IMR-90 (cell line): ENCODE measurements at places on chromosomes 6 and 20. TPM values are rescaled to one million over a fixed set of nuclear protein-coding genes. Genes with fewer than 3 reads are reported as not detected.
A peak's percentile ranks its signal among the peaks of the same experiment; 100 is the strongest.

DNA sequence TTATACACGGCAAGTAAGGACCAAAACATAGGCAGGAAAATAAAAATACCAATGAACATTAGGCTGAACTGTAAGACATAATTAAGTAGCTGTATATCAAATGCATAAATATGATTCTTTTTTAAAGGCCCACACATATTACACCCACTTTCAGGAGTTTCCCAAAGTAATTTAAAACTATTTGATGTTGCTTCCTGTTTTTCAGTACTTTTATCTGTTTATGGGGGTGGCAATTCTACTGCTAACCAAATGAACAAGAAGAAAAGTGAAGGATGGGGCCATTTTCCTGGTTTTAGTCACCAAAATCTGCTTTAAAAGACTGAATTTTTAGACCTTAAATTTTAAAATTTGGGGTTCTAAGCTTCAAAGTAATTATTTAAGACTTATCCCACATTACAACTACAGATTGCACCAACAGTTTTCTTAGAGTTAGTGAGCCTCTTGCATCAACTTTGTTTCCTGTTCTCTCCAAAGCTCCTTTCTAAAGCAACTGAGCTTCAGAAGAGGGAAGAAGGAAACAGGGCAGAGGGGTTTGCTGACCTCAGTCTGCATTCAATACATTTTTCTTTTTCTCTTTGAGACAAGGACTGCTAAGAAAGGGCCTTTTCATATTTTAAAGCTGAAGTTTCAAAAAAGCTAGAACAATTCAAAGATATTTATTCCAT lies 191.0 kb downstream of the BACH2 start:
- DNase-seq: no peak

DNA sequence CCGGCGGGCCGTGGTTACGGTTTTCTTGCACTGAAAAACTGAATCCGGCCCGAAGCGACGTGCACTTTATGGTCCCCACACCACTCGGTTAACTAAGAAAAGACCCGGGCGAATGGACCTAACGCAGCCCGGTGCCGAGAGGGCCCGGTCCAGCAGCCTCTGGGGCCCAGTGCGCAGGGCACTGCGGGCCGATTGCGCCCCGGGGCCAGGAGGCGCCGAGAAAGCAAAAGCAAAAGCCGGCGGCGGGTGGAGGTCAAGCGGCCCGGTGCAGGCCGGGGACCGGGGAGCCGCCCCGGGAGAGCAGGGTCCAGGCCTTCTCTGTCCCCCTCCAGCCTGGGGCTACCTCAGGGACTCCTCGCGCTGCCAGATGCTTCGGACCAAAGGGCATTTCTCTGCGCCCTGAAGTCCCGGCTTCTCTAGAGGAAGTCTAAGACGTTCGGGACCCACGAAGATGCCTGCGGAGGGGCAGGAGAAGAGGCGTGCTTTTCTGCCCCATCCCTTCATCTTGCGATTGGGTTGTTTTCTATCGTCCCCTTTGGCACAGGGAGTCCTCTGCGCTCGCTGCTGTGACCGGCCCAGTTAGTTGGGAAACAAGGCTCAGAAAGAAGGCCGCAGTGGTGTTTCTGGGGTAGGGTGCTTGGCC lies 4.4 kb downstream of the FOXF2 start:
- no peak for DNase-seq

GRCh38 chr6:63496361-63496804 lies 75.9 kb upstream of the LOC128125822 start:
- no peak for DNase-seq

GRCh38 chr6:138596126-138596525 lies 96.8 kb upstream of the NHSL1 start:
- DNase-seq: no peak

- peak; percentile 71 for DNase-seq
Observed at GRCh38 chr6:5095236-5095635, 10.1 kb downstream of the PPP1R3G start.

DNA sequence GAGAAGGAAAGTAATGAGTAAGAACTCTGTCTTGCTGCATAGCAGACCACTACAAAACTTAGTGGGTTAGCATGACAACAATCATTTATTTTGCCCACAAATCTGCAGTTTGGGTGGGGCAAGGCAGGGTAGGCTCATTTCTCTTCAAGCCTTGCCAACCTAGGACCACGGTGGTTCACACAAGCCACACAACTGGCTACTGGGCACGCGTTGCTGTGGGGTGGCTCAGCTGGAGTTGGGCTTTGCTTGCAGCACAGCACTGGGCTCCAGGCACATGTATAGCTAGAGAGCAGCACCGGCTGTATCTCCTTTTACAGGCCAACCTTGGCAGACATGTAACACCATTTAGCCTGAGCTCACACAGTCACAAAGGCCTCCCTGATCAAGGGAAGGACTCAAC lies 4.6 kb upstream of the NXT1 start:
- no peak for DNase-seq

GRCh38 chr6:111725446-111726112 lies 119.9 kb upstream of the TRAF3IP2 start:
- peak; percentile 32 for DNase-seq

- no peak for DNase-seq
Observed at GRCh38 chr20:8815208-8815607, 253.7 kb upstream of the PLCB4 start.

DNA sequence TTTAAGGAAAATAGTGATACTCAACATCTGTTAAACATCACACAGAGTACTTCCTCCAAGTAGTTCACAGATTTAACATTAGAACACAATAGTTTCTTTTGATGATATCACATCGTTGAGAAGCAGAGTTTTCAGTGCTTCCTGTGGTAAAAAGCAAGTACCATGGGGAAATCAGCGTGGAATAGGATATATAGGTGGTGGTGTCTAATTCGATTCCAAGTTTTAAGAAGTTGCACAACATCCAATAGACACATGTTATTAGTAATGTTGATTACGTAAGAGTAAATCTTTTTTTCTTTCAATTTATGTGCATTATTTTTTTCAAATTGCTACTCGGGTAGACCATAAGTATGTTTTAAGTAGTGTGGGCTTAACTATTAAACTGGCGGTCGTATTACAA lies 360.7 kb downstream of the NKAIN2 start:
- DNase-seq: no peak

GRCh38 chr6:938271-938905 lies 245.4 kb upstream of the EXOC2 start:
- DNase-seq: no peak

DNA sequence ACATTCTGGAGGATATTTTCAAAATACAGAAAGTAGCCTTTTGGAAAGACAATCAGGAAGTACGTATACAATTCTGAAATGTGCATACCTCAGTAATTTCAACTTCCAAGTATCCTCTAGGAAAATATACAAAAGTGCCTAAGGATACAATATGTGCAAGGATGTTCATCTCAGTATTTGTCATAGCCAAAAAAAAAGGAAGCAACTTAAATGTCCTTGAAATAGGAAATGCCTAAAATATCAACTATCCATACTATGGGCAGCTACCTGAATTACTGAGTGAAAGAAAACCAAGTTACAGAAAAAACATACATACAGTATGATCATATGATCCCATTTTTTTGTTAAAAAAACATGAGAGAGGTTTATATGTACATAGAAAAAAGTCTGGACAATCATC lies 1.5 kb downstream of the PPIL1 start:
- DNase-seq: no peak

DNA sequence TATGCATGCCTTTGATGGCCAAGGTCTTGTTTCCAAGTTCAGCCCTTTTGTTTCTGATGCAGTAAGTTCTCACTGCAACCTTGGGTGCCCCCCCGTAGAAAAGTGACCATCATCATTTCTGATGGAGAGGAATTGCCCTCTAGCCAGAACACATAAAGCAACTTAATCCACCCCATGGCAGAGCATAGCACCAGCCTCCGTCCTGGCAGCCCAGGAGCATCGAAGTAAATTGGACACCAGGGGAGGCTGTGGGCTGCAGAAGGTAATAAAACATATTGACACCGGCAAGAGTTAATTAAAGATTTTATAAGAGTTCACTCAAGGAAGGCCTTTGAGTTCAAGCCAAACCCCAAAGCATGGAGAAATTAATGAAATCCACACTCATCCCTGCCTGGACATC lies 39.2 kb upstream of the CST7 start:
- no peak for DNase-seq

- DNase-seq: peak; percentile 36
Observed at GRCh38 chr6:36244641-36245280, 25.1 kb upstream of the PNPLA1 start.

DNA sequence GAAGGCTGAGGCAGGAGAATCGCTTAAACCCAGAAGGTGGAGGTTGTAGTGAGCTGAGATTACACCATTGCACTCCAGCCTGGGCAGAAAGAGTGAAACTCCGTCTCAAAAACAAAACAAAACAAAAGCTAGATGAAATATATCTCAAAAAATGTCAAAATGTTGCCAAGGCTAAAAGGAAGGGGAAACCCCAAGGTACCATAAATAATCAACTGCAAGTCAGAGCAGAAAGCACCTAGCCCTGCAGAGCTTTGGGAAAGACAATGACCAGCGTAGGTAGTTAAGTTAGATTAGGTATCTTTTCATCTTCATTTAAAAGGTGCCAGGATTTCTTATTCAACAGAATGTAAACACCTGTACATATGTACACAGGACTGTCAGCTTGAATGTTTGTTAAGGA lies 33.0 kb downstream of the AKIRIN2 start:
- no peak for DNase-seq

DNA sequence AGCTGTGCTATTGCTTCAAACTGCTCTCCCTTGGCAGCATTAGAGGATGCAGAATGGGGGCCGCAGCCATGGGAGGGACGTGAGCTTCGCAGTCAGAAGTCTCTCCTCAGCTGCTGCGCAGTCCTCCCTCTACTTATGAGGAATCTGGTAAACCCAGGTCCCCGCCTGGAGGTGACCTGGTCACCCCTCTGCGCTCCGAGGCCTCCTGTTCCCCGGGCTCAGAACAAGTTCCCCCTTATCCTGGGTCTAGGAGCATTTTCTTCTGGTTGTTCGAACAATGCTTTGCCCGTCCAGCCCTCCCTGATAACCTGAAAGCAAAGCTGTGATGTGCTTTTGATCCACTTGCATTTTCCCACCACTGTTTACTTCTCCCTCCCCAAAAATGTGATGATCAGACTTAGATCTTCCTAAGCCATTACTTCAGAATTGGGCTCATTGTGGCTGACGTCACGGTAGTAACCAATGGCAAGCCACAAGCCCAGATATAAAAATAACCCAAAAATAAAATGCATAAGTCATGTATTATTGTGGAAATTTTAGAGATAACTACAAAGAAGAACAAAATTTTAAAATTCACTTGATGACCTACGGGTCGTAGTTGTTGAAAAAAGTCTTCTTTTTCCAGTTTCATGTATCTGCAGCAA lies 80.7 kb downstream of the SERAC1 start:
- no peak for DNase-seq

DNA sequence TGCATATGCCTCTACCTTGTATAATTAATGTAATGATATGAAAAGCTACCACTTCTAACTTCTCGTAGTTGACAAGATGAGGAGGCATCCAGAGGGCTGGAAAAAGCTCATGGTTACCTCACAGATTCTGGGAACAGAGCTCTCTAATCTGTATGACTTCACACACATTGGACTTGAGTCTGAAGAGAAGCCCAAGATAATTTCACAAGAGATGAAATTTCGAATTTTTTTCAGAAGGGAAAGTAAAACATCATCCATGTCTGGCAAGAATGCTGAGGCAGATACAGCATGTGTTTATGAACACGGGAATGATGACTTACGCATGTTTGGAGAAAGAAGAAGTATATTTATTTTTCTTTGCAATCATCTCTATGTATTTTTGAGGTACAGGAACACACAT lies 141.8 kb upstream of the TENT5A start:
- DNase-seq: peak; percentile 83

GRCh38 chr6:142887517-142887916 lies 57.5 kb downstream of the HIVEP2 start:
- DNase-seq: no peak

- DNase-seq: no peak
Observed at GRCh38 chr6:122953766-122954165, 42.3 kb upstream of the CLVS2 start.

DNA sequence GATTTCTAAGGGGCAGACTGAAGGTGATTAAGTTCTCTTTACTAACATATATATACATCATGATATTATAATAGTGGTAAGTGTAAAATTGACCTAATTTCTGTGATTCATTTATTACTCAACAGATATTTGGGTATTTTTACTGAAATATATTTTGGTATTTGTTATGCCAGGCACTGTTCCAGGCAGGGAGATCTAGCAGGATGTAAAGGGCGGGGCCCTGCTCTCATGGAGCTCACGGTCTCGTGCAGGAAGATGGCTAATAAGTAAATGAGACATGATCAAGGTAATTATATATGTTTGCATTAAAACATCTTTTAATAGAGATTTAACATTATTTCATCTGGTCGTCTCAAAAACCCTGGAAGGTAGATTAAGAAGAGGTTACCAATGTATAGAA lies 27.7 kb downstream of the FAM50B start:
- peak; percentile 25 for DNase-seq

DNA sequence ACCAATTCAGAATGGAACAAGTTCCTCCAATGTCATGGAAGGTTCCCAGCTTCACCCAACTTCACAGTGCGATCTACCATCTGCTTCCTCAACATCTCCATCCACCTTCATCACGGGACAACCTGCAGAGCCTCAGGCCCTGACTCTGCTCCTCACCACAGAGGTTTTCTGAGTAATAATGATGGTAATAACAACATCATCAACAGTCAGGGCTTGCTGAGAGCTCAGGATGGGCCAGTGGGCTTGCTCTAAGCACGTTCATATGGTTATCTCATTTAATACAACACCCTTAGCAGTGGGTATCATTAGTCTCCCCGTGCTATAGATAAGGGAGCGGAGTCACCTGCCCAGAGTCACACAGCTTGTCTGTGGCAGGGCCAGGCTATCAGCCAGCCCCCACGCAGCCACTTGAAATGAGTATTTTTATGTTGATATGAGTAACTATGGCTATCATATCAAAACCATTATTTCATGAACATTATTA lies 38.6 kb downstream of the PREX1 start:
- no peak for DNase-seq

DNA sequence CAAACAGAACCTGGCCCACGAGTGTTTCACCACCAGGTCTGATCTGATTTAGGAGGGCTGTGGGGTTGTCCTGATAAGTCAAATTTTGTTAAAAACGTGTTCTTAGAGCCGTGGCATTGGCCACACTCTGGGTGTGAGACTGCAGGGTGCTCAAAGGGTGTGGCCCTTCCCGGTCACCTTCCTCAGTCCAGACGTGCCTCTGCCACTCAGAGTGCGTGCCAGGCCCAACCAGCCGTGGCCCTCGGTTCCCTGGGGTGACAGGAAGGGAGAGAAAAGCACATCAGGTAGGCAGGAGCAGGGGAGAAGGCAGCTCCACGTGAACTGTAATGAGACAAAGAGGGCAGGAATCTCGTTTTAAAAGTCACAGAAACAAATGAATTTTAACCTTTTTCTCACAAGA lies 115.4 kb downstream of the FAM120B start:
- DNase-seq: no peak

ENPP3 gene
- under 0.01 TPM in 1 of 2 replicates, not detected in the other for total RNA-seq

ULBP1 gene
- total RNA-seq: 0.18 and 0.56 TPM in 2 replicates

DNAH8 gene
- total RNA-seq: under 0.01 TPM in 1 of 2 replicates, not detected in the other

TP53TG5 gene
- total RNA-seq: not detected in 2 replicates

CDSN gene
- total RNA-seq: not detected in 2 replicates

HLA-DMA gene
- total RNA-seq: 1.7 and 2.3 TPM in 2 replicates

MAS1 gene
- total RNA-seq: not detected in 2 replicates

PNPLA1 gene
- not detected in 2 replicates for total RNA-seq

YWHAB gene
- total RNA-seq: 78.0 and 120 TPM in 2 replicates

MEP1A gene
- total RNA-seq: not detected in 2 replicates

SLC13A3 gene
- 2.5 and 2.8 TPM in 2 replicates for total RNA-seq

MOXD1 gene
- 10.0 and 10.6 TPM in 2 replicates for total RNA-seq

ME1 gene
- 24.4 and 32.2 TPM in 2 replicates for total RNA-seq

GGTLC1 gene
- total RNA-seq: not detected in 2 replicates

TFAP2D gene
- not detected in 2 replicates for total RNA-seq
